ENCODE measurements at places on chromosomes 7 and 10.

DNA sequence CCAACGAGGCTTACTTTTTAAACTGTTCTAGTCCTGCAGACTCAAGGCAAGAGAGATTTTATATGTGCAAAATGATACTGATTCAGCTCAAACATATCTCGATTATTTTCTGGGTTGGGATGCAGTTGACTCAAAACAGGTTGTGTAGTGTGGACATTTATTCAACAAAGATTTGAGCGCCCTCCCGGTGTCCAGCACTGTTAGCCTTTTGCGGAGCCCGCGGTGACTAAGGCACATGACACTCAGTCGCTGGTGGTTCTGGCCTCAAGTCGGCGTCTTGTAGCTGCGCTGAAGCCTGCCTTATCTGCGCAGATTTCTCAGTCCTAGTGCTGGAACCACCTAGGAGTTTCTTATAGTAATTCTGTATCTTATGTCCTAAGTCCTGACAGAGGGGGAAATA is 938 bp upstream of the CADPS2 start:
- no peak for DNase-seq

- no peak for DNase-seq
Observed at GRCh38 chr10:95333997-95334804, 43.4 kb upstream of the PDLIM1 start.

DNA sequence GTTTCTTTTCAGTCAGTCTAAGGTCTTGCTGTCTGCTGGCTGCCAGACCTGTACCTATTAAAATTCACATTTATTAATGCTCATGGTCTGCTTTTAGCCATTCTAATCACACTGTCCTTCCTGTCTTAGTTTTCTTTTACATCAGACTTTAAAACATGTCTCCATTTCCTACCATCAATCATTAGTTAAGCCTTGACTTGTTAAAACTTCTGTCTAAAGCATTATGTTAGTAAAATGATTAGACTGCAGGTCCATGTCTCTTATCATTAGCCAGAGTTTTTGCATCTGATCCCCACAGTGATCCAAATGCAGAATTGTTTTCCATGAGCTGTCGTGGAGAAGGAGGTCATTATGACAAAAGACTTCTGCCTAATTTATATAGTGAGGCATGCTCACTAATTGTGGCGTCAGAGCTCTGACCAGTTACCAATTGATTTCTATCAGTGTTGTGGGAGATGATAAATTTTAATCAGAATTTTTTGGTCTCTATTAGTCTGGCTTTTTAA is 226.5 kb downstream of the DKK1 start:
- no peak for DNase-seq

- no peak for DNase-seq
Observed at GRCh38 chr7:156051884-156052283, 239.6 kb upstream of the SHH start.

GRCh38 chr7:50807026-50807730 is 24.5 kb upstream of the GRB10 start:
- no peak for DNase-seq

GRCh38 chr7:16203065-16203464 is 218.3 kb downstream of the CRPPA start:
- no peak for DNase-seq

DNA sequence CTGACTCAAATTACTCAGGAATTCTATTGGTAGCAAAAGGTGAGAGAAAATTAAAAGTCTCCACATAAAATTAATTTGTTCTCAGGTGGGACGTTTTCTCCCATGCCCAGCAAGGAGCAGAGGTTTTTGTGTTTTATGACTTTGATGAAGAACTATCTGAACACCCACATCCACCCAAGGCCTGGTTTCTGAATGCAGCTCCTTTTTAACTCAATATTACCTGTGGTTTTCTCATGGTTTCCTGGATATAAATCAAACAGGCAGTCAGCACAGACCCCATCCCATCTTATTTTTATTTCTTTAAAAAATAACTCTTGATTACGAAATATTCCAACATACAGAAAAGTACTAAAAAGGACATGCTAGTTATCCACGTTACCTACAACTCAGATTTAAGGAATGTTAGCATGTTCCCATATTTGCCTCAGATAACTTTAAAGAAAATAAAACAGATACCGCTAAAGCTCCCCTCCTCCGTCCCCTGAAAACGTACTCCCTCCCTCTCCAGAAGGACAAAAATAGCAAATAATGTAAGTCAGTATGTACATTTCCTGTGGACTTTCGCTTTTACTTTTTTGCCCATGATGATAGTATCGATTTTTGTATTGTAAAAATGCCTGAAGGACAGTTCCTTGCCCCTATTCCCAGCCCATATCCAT is 43.4 kb downstream of the GLI3 start:
- DNase-seq = no peak

GRCh38 chr10:5440206-5440605 is 27.8 kb downstream of the NET1 start:
- no peak for DNase-seq

- DNase-seq = no peak
Observed at GRCh38 chr10:6218692-6219493, 16.2 kb downstream of the PFKFB3 start.

GRCh38 chr7:53070883-53071282 is 35.5 kb downstream of the POM121L12 start:
- no peak for DNase-seq

- DNase-seq = no peak
Observed at GRCh38 chr10:29687421-29688164, 52.8 kb upstream of the SVIL start.

DNA sequence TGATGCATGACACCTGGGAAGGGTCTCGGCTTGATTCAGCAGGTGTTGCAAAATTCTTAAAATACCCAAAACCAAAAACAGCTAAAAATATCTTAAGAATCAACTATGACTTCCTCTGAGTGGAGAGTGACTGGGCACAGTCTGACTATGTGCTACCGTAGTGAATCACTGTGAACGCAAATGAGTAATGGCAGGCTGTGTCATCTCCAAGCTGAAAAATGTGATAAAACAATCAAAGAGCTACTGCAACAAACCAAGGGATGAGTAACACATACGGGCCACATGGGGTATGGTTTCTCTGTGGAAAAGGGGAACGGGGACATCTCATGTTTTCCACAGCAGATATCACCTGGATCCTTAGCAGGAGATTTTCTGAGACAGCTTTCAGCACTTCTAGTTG is 127.5 kb downstream of the ABCA13 start:
- DNase-seq = no peak

DNA sequence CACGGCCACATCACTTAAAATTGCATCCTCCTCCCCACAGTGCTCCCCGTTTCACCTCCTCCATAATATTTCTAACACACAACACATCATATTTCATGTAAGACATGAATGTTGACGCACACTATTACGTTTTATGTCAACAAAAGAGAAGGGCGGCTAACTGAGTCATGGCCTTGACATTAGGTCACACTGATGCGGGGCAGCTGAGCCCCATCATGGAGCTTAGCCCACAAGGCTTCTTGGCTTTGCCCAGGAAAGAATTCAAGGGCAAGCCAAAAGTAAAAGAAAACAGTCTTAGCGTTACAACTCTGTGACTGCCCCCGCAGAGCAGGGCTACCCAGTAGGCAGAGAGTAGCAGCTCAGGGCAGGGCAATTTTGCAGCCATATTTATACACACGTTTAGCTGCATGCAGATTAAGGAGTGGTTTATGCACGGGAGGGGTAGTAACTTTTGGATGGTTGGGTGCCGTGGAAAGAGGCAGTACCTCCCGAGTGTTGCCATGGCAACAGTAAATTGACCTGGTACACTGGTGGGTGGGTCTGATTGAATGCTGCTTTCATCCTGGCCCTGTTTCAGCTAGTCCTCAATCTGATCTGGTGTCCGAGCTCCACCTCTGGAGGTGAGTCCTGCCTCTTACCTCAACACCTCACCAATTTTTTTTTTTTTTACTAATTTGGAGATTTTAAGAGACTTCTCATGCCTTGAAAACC is 156.2 kb upstream of the FRMD4A start:
- no peak for DNase-seq

- no peak for DNase-seq
Observed at GRCh38 chr7:44891372-44891771, 6.0 kb upstream of the PURB start.

- no peak for DNase-seq
Observed at GRCh38 chr7:75650062-75650461, 88.7 kb downstream of the HIP1 start.

- DNase-seq = no peak
Observed at GRCh38 chr10:124142960-124143359, 49.6 kb upstream of the CHST15 start.

- no peak for DNase-seq
Observed at GRCh38 chr7:73570521-73570920, 7.9 kb downstream of the TBL2 start.

GRCh38 chr7:14009453-14010418 is 20.3 kb upstream of the ETV1 start:
- no peak for DNase-seq

DNA sequence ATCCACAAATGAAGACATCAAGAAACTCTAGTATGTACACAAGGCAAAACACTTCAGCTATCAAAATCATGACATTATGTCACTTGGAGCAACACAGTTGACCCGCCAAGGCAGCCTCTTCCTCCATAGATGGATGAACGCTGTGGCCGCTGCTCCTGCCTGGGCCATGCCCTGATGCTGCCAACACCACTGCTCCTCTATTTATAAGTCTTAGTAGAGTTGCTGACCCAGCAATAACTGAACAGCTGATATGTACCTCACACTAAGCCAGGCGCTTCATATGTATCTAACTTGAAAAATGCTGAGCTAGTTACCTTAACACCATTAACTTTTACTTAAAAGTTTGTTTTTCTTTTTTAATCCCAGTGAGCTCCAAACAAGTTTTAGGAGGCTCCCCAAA is 131.9 kb downstream of the LYZL1 start:
- no peak for DNase-seq

DNA sequence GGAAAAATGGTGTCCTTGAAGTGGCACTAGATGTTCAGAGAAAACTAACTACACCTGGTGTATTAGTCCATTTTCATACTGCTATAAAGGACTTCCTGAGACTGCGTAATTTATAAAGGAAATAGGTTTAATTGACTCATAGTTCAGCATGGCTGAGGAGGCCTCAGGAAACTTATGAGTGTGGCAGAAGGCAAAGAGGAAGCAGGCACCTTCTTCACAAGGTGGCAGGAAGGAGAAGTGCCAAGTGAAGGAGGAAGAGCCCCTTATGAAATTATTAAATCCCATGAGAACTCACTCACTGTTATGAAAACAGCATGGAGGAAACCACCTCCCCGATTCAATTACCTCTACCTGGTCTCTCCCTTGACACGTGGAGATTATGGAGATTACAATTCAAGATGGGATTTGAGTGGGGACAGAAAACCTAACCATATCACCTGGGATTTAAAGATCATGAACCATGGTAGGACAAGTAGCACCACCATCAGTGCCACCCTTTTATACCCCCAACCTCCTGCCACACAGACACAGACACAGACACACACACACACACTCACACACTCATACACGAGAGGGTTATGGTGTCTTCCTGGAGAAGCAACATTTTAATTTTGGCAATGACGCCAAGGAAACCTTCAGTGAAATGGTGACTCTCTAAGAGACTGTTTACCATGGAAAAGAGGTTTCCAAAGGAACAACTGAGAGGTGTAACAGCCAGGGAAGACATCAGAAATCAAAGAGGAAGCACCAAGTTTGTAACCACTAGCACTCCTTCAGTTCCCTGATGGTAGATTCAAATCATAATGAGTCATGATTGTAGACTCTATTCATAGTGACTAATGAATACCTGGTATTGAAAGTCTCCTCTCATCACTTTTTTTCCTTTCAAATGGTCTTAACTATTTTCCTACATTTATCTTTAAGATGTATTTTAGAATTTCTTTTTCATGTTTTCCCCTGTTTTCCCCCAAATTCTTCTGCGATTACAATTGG is 41.8 kb upstream of the WNT16 start:
- DNase-seq = peak; percentile 48

GRCh38 chr7:36563706-36564327 is 160.5 kb downstream of the AOAH start:
- no peak for DNase-seq

DNA sequence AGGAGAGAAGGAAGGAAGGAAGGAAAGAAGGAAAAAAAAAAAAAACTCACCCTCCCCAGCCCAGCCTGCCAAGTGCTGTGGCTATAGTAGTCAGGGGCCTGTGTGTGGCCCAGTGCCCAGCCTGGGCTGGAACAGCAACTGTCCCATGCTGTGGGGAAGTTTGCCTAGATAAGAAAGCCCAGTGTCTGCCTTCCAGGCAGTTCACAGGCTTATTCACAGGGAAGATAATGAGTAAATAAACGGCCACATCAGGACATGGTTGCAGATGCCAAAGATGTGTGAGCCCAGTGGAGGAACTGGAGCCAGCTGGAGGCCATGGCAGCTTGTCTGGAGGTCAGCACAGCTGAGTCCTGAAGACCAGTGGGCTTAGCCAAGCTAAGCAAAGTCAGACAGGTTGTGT is 132.4 kb upstream of the FOXK1 start:
- DNase-seq = no peak

GRCh38 chr7:42222125-42222524 is 14.9 kb downstream of the GLI3 start:
- no peak for DNase-seq

GRCh38 chr7:86339051-86339450 is 304.7 kb upstream of the GRM3 start:
- no peak for DNase-seq

- DNase-seq = no peak
Observed at GRCh38 chr10:116511365-116511764, 34.4 kb upstream of the PNLIP start.

- DNase-seq = no peak
Observed at GRCh38 chr10:70186571-70186970, 16.3 kb upstream of the SAR1A start.

DNA sequence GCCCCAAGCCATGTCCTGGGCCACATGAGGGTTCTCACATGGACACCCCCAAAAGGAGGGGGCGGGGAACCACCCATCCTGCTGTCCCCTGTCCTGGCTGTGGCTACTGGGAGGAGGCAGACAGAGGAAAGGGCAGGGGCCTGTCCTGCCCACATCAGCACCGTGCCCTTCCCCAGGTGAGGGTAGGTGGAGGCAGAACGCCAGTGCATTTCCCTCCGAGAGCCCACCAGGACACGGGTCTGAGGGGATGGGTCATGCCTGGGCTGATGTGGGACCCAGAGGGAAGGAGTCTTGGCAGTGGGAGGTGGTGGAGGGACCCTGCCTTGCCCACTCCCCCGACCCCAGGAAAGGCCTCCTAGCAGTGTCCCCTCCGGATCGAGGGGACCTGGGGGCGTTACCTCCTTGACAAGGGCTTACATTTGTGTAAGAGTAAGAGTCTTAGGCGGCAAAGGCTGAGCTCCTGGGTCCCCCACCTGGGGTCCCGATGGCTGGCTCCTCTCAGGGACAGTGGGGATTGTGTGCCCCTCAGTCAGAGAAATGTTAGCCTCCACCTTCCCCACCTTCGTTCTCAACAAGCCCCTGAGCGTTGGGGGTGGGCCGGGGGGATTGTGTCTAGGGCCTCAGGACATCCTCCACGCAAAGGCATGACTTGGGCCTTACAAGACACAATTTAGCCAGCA is 6.1 kb downstream of the CRYGN start:
- DNase-seq = no peak

DNA sequence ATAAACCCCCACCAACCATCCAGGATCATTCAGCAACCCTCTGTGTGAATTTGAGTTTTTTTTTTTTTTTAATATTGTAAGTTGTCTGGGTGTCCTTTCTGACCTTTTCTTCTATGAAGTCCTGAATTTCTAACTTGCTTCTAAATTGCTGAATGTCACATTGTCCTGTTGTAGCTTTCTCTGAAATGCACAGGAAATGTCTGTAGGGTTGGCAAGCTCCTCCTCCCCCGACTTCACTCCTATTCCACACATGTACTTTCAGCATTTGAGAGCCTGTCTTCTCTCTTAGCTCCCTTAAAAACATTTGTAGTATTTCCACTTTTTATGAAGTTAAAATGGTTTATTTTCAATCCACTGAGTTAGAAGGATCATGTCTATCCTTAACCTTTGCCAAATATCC is 3.3 kb upstream of the CNNM2 start:
- DNase-seq = no peak
